ENCODE measurements at places on chromosomes 1 and 21.

- no peak for DNase-seq
Observed at GRCh38 chr1:214386333-214386732, 105.4 kb downstream of the SMYD2 start.

DNA sequence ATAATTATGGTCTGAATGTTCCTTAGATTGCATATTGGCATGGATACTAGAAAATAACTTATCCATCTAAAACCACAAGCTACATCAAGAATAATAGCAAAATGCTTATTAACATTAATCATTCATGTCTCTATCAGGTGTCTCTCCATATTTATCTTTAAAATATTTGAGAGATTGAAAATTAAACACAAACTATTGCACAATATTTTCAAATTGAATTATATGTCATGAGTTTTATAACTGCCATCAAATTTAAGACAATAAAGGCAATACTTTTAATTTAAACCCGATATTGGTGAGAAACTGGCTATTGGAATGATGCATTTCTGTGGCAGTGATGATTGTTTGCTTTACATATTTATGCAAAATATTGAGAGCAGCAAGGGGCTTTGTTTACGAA, 1506.8 kb upstream of the B3GALT2 start:
- no peak for DNase-seq

DNA sequence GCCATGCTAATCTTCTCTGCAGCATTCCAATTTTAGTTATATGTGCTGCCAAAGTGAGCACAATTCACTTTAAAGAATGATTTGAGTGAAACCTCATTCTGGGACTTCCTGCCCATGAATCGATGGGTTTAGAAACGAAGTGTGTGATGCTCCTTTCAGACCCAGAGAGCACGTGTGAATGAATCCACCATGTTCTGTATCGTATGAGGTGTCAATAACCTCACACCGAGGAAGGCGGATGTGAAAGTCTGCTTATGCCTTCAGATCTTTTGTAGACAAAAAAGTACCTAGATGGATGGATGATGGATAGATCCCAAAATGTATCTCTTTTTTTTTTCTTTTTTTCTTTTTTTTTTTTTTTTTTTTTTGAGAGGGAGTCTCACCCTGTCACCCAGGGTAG, 13.8 kb downstream of the UBASH3A start:
- no peak for DNase-seq

DNA sequence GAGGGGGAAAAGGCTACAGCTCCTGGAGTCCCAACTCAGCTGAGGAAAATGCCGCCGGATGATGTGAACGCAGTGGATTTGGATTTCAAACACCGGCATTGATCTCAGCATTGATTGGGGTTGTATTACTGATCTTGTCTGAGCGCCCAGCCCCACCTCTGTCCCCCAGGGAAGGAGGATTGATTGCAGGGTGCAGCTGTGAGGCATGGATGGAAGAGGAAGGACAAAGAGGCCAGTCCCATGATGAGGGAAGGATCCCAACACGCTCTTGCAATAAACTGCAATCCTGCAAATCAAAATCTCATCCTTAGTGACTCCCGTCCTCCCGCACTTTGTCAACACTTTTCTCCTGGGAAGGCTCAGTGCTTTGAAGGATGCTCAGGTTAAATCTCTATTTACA, 242.3 kb upstream of the PROX1 start:
- no peak for DNase-seq

GRCh38 chr1:107246775-107247345, 106.0 kb downstream of the NTNG1 start:
- no peak for DNase-seq

GRCh38 chr21:41147979-41148355, 20.0 kb upstream of the BACE2 start:
- no peak for DNase-seq

DNA sequence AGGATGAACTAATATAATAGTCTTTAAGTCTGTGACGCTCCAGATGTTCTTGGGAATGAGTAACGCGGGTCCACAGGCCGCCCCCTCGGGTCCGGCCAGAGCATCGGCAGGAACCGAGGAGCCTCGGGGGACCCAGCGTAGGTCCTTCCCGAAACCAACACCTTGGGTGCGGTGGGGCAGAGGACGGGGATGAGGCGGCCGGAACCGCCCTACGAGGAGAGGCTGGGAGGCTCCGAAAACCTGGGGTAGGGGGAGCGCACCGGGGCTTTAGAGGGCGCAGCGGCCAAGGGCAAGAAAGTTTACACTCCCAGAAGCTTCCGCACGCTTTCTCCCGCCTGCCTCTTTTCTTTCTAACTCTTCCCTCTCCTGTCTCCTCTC, 7.1 kb downstream of the DMRTA2 start:
- no peak for DNase-seq

- DNase-seq = no peak
Observed at GRCh38 chr21:43771698-43772424, 4.2 kb downstream of the CSTB start.

DNA sequence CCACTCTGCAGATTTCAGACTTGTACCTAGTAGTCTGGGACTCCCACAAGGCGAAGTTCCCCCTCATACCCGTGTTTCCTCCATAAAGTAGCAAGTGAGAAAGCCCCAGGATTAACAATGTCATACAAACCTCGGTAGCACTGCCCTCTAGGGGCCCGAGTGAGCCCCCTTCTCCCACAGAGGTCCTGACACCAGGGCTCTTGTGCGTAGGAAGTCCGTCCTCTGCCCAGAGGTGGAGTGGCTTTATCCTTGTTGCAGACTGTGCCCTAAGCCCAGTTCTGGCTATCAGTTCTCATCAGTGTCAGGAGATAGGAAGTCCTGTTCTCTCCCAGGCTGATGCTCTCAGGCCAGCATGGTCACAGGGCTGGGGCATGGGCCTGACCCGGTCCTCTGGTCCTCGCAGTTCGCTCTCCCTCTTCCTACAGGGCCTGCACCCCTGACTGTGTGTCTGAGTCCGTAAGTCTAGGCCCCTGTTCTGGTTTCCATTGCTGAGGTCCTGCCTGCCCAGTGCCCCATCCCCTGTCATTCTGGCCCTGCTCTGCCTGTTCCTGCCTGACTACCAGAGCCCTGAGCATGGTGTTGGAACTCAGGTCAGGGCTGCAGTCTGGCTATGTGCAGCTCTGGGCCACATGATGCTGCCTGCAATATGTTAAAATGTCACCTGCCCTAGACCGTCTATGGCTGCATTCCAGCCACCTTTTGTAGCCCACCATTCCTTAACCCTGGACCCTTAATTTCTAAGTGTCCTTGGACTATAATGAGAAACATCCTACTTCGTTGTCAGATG, 285.6 kb downstream of the ASTN1 start:
- DNase-seq = no peak

- no peak for DNase-seq
Observed at GRCh38 chr1:110768605-110769004, 93.9 kb upstream of the KCNA3 start.

- no peak for DNase-seq
Observed at GRCh38 chr1:65176591-65176990, 28.6 kb downstream of the AK4 start.

GRCh38 chr1:175801979-175802378, 58.6 kb upstream of the TNR start:
- DNase-seq = no peak

DNA sequence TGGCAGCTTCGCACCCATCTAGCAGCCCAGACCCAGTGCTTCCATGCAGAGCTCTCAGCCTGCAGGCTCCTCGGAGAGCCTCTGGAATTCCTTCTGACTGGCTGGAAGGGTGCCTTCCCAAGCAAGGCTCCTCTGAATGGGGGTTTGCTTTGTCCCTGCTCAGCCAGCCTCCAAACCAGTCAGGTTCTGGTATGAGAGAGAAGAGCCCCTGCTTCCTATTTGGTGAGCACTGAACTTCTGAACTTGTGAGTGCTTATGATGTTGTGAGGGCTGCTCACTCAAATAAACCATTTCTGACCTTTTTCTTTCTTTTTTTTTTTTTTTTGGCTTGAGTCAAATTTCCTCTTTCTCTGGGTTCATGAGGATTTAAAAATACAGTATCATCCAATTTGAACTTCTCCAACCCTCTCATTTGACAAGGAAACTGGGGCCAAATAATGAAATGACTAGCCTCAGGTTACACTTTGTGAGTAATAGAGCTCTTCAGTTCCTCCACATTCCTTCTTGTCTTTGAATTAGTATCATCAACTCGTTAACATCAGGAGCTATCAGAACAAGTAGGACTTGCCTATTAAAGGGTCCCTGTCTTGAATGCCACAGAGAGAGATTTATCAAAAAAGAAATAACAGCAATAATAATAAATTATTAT, 39.6 kb downstream of the GFI1 start:
- no peak for DNase-seq

DNA sequence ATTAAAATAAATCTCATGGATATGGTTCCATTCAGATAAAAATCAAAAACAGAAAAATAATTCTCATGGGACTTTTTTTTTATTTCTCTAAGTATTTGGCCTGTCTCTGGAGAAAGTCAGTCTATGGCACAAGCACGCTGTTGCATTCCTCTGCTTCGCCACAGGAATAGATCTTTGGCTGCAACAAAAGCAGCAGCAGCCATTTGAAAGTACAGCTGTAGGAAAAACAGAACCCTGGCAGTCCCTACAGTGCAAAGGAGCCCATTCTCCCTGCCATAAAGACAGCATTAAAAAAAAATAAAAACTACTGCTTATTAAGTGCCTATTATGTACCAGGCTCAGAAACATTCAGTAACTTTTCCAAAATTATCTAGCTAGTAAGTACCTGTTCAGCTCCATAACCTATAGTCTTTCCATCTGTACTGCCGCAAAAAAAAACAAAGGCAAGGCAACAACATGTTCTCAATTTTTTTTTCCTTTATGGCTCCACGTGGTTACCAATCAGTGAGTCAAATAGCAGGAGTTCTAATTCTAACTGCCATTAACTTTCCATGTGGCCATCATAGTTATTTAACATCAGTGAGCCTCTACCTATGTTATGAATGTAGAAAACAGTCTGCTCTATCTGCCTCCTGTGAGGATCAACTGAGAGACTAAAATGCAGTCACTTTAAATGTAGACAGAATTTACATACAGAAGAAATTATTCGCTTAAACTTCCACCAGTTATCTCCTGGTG, 22.7 kb downstream of the SLC35D1 start:
- DNase-seq = no peak

GRCh38 chr1:89649783-89650182, 16.9 kb downstream of the LRRC8C start:
- no peak for DNase-seq

DNA sequence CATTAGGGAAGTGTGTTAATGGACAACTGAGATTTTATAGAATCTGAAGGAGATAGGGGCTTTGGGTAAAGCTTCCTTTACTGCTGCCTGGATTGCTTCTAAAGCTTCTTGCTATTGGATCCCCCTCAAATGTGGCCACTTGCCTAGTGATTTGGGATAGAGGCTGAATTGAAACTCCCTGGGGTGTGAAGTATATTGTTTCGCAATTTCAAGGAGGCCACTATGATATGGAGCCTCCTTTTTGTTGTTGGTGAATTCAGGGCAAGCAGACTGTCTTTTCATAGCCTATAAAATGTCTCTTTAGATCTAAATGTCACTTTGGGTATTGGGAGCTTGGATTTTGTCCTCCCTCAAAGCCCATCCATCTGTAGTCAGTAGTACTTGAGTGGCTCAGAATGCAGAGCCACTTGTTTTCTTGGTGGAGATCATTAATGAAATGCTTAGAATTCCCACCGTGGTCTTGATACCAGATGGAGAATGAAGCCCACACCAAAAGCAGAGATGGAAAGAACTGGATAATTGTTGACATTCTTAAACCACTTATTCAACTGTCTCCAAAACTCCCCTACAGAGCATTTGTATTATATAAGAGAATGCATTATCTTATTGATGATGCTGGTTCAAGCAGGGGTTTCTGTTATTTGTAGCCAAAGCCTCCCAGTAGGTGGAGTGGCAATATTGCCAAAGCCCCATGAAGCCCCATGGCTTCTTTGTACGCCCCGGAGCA, 144.3 kb upstream of the KCNE2 start:
- no peak for DNase-seq

GRCh38 chr1:17880449-17880848, 125.3 kb downstream of the ACTL8 start:
- DNase-seq = no peak
